ENCODE measurements at places on chromosomes 1 and 21.

DNA sequence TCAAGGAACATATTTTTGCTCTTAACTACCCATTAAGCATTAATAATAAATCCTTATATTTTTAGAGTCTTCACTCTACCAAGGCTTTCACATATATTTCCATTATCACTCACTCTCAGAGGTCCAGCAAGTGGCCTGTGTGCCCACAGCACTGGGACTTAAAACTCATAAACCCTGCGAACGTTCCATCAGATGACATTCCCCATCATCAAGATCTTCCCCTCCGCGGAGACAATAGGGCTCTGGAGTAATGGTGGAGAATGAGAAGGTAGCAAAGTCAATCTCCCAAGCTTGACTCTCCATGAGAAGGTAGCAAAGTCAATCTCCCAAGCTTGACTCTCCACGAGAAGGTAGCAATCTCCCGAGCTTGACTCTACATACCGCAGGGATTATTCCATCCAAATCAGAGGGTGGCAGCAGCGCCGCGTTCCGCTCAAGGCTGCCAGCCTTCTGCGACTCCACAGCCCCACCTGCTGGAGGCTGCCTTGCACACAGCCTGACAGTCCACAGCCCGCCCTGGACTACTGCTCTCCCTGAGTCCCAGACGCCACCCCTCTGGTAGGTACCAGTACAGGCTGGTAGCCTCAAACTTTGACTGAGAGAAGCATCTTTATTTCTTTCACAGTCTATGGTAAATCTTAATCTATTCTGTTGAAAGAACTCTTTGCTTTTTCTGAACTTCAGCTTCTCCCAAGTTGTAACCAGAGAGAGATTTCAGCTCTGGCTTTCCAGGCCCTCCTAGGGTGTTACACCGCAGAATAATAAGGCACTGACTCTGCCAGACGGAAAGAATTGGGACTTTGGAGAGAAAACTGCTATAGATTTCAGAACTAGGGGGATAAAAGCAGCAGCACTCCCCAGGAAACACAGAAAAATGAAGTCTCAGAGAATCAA lies 26.4 kb upstream of the CTTNBP2NL start:
- peak; percentile 71 for DNase-seq

GRCh38 chr1:14415396-14415795 lies 183.1 kb upstream of the KAZN start:
- DNase-seq = no peak

- no peak for DNase-seq
Observed at GRCh38 chr1:186772228-186772627, 56.5 kb upstream of the PLA2G4A start.

DNA sequence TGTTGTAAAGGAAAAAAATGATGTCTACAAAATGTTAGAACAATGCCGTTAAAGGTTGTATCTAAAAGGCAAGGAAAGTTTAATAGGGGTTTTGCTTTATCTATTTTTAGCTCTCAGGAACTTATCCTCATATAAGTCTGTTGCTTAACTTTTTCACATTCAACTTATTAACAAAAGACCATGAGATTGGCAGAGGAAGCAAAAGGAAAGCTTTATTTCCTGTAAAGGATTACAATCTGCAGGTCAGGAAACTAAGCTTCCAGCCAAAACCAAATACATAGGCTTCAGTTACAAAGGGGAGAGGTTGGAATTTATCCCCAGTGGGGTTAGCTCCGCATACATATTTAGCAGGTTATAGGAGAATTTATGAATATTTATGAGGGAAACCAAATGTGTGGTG lies 58.7 kb upstream of the KIAA1614 start:
- no peak for DNase-seq

DNA sequence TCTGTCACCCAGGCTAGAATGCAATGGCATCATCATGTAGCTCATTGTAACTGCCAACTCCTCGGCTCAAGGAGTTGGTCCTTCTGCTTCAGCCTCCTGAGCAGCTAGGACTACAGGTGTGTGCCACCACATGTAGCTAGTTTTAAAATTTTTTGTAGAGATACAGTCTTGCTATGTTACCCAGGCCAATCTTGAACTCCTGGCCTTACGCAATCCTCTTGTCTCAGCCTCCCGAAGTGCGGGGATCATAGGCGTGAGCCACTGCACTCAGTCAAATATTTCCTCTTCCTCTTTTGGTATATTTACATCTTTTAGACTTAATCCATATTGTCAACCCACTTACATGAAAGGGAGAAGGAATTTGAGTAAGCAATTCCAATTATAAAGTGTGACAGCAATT lies 121.1 kb downstream of the EVI5 start:
- no peak for DNase-seq

GRCh38 chr1:37085393-37085792 lies 51.1 kb upstream of the GRIK3 start:
- no peak for DNase-seq

DNA sequence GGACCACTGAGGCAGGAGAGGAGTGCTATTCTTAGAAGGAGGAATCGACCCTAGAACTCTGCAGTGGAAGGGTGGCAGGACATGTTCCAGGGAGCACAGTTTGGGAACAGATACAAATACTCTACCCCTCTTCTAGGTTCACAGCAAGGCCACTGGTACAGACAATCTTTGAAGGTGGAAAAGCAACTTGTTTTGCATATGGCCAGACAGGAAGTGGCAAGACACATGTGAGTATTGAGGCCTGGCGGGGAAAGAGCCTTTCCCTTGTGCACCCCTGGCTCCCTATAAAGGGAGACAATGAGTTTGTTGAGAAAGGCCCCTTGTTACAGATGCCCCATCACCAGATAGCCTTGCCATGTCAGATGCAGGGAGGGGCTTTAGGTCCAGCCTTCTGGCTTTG lies 17.8 kb downstream of the KIF2C start:
- DNase-seq = no peak

DNA sequence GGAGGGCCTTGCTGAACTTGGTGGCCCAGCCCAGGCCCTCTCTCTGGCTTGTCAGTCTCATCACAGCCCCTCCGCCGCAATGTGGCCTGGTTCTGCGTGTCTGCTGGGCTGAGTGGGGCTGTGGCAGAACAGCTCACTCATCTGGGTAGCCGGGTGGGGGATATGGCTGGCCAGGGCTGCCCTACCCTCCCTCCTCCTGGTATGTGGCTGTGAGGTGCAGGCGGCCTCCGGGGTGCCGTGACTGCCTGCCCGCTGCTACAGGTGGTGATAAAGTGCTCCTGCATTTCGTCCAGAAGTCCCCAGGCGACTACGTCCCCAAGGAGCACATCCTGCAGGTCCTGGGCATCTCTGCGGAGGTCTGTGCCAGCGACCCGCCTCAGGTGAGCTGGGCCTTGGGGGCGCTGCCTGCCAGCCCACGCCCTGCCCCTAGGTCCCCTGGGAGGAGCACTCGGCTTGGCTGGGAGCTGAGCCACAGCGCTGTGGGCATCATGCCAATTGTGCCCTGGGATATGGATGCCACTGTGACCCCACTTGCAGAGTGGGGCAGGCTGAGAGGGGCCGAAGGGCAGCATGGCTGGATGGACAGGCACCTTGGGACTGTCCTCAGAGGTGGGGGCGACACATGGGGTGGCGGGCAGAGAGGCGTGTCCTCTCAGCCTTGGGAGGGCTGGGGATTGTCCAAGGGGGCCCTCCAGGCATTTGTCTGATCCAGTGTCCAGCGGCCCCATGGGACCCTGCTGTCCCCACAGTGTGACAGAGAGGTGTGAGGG lies 2.3 kb downstream of the PRXL2B start:
- DNase-seq = no peak

GRCh38 chr1:153542956-153543711 lies 2.4 kb upstream of the S100A5 start:
- no peak for DNase-seq

- DNase-seq = peak; percentile 45
Observed at GRCh38 chr21:38342739-38343138, 85.9 kb downstream of the KCNJ15 start.

DNA sequence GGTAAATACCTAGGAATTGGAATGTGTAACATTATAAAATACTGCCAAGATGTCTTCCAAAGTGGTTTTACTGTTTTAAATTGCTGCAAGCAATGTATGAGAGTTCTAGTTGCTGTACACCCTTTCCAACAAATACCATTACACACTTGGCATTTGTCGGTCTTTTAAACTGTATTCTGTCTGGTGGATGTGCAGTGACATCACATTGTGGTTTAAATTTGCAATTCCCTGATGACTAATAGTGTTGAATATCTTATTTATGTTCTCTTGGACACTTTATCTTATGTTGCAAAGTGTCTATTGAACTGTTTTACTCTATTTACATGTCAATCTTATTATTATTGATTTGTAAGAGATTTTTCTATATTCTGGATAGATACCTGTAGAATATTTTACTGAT lies 561.2 kb upstream of the B3GALT2 start:
- DNase-seq = peak; percentile 50

GRCh38 chr1:59552007-59552406 lies 255.1 kb downstream of the FGGY start:
- no peak for DNase-seq

GRCh38 chr1:33443705-33444180 lies 12.8 kb upstream of the PHC2 start:
- no peak for DNase-seq

DNA sequence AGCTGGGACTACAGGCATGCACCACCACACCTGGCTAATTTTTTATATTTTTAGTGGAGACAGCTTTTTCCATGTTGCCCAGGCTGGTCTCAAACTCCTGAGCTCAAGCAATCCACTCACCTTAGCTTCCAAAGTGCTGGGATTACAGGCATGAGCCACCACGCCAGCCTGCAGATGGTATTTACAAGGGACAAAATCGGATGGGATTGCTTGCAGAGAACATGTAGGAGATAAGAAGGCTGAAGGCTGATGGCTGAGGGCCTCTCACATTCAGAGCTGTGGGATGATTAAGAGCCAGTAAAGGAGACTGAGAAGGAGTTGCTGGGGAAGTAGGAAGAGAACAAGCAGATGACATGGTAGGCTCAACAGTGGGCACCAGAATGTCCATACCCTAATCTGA lies 24.0 kb upstream of the QSOX1 start:
- DNase-seq = no peak

Data from LHCN-M2 (cell line).